ENCODE measurements at places on chromosomes 4 and X.

GRCh38 chr4:48322063-48322462 is 19.3 kb upstream of the SLAIN2 start:
- DNase-seq = no peak

DNA sequence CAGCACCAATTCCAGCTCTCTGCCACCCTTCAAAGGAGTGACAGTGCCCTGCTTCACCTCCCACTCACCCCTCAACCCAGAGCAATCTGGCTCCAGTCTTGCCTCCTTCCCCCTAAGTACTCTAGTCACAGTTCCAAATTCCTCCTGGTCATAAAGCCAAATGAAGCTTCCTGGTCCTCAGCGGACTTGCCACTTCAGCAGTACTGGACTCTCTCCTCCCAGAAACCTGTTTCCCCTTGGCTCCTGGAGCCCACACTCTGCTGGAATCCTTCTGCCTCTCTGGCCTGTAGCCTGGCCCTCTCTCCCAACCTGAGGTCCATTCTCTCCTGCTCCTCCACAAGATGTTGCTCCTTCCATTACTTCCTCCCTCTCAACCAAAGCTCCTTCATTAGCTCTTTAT is 52.6 kb upstream of the MTM1 start:
- DNase-seq = no peak

DNA sequence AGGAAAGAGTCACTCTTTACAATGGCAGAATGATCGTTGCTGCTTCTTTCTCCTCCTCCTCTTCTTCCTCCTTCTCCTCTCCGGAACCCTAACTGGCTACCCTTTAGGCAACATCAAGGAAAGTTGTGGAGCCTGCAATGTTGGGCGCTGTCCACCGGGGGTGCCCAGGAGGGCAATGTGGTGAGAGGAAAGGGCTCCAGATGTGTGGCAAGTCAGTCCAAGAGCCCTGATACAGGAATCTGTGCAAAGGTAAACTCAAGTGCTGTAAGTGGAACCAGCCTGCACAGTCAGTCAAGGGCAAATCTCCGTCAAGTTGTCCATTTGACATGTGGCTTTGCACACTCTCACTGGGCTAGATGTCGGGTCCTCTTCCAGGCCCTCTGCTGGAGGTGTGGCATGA is 2.8 kb downstream of the RTL5 start:
- no peak for DNase-seq

DNA sequence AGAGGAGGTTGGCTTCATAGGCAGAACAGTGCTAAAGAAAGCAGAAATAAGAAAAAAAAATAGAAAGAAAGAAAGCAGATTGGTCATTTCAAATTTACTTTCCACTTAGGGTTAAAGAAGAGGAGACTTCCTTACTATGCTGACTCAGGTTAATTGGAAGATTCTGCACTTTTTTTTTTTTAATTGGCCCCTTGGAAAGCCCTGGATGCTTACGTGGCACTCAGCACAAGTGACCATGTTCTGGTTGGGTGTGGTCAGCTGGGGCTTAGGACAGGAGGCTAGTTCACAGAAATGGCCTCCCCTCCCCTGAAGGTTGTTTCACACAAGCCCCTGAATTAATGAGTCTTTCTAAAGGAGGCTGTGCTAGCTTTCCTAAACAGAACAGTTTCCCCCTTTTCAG is 14.5 kb downstream of the MAGEA9B start:
- DNase-seq = no peak

DNA sequence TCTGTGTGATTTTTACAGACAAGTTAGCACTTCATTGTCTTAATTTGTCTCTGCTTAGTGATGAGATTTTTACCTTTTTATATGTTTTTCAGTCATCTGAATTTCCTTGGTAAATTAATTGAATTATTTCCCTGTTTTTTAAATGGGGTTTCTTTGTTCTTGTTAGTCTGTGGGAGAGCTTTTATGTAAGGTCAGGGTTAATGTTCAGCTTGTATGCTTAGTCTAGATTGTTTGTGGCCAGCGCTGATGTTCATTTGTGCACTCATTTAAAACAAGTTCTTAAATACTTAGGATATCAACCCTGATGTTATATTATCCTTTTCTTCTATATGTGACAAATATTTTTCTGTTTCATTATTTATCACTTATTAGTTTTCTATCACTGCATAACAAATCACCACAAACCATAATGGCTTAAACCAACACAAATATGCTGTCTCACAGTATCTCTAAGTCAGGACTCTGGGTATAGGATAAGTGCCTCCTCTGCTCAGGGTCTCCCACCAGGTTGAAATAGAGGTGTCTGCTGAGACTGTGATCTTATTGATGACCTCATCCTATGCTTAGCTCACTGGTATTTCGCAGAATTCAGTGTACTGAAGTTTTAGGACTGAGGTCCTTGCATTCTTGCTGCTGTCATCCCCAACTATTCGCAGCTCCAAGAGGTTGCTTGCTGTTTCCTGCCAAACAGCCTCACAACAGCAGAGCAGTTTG is 53.2 kb downstream of the ATP10D start:
- DNase-seq = no peak

DNA sequence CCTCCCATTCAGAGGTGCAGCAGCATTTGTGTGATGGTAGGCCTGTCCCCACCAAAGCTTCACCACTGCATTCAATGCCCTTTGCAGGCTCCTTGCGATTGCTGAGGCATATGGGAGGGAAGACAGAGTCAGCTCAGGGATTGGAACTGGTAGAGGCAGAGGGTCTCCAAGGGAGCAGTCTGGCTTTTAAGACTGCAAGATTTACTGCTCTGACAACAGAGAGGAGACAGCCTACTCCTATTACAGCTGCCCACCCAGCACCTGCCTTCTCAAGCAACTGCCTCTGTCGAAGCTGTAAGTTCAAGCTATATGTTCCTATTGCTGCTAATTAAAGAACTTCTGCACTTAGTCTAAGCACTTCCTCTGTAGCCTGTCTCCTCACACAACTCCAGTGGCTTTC is 481.8 kb downstream of the FGF13 start:
- DNase-seq = no peak

DNA sequence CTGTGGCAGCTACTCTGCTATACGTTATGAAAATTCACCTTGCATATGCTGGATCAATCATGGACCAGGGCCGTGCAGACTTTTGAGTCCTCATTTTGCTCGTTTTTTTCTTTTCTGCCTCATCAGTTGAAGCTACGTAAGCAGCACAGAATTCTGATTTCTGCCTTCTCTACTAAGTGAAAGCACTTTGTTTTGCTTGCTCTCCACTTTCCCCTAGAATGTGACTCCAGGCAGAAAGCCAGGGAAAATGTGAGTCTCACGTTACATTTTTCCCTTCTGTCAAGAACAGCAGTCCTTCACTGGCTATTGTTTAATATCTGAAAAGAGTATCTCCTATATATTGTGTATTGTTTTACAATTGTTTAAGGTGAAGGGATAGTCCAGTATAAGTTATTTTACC is 1840.1 kb downstream of the PCDH7 start:
- DNase-seq = no peak

DNA sequence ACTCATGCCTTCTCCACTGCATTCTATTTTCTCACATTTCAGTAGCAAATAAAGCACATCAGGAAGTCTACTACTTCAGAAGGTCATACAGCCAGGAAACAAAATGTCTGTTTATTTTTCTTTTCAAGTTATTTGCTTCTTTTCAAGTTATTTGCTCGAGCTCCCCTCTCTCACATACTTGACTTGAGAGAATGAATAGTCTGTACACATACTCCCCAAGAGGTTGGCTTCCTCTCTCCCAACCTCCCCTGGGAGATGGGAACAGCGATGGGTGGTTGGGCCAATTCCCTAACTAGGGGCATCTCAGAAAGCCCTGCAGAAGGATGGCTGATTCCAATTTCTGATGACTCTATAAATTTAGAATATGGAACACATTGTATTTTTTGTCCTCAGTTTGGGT is 64.7 kb upstream of the PTPN13 start:
- DNase-seq = no peak

DNA sequence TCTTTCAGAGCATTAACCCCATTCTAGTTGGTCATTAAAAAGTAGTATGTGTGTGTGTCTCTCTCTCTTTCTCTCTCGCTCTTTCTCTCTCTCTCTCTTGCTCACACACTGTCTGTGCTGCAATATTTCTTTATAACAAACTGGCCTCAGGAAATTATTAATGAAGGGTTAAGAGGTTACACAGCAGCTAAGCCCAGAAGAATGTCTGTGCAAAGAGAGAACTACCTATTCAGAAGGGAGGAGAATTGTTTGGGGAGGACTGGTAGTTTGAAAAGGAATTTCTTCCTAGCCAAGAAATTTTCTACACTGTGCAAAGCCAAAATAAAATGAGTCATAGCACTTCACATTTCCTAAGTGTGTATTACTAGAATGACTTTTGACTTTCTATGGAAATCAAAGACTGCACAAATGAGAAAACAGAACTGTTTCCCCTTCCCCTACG is 22.2 kb downstream of the PDGFC start:
- no peak for DNase-seq

DNA sequence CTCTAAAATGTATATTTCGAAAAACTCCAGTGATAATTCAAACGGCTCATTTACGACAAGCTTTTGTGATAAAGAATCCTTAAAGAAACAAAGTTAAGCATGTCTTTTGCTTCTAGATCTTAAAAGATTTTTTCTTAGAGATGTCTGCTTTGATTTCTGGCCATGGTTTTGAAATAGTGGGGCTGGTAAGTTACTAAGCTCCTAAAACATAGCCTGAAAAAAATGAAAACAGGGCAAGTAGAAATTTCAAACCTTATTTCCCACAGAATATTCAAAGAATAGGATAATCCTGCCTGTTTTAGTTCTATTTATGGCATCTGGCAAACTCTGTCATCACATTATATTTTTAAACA is 318.3 kb downstream of the ARHGAP24 start:
- no peak for DNase-seq

DNA sequence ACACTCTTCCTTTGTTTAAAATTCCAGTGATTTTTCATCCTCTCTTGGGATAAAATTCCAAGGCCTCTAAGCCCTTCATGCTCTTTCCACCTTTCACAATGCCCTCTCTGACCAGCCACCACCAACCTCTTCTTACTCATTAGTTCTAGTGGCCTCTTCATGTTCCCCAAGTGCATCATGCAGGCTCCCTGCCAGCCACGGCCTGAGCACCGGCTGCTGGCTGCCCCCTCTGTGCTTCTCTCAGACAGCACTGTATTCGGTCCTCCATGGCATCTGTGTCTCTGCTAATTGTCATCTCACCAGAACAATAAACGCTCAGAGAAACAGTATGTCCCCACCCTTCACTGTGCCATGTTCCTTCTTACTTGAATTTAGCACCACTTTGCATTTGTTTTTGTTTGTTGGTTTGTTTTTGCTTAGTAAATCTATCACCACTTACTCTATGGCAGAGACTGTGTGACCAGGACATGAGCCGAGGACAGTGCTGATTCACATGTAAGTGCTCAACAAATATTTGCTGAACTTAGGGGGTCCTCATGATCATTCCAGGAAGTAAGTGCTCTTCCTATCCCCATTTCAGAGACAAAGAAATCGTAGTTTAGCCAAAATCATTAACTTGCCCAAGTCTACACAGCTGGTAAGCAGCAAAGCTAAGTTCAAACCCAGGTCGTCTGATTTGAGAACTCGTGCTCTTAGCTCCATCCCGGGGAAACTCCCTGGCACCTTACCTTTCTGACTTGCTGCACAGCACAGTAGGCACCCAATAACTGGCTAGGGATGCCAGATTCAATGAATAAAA is 77.1 kb upstream of the UCP1 start:
- DNase-seq = no peak

DNA sequence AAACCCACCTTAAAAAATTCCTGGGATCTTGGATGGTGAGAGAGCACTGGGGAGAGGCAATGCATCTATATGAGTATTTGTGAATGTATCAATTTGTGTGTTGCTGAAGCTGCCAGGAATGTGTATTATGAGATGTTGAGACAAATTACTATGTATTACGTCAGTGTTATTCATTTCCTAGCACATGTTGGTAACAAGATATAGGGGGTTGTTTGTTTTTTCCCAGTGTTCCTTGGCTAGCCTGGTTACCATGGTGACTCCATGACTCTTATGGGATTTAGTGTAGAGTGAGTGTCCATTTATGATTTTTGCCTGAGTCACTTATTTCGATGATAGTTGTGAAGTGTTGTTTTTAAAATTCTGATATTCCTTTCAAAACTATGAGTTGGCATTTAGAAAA is 65.6 kb downstream of the RAB40A start:
- peak; percentile 18 for DNase-seq

- DNase-seq = no peak
Measured at GRCh38 chrX:101485212-101485949, at the start of gene ARMCX4. Gene ARMCX4 (plus strand): TSS chrX:101485456. CDS start chrX:101488590, 3,134 bp downstream.

DNA sequence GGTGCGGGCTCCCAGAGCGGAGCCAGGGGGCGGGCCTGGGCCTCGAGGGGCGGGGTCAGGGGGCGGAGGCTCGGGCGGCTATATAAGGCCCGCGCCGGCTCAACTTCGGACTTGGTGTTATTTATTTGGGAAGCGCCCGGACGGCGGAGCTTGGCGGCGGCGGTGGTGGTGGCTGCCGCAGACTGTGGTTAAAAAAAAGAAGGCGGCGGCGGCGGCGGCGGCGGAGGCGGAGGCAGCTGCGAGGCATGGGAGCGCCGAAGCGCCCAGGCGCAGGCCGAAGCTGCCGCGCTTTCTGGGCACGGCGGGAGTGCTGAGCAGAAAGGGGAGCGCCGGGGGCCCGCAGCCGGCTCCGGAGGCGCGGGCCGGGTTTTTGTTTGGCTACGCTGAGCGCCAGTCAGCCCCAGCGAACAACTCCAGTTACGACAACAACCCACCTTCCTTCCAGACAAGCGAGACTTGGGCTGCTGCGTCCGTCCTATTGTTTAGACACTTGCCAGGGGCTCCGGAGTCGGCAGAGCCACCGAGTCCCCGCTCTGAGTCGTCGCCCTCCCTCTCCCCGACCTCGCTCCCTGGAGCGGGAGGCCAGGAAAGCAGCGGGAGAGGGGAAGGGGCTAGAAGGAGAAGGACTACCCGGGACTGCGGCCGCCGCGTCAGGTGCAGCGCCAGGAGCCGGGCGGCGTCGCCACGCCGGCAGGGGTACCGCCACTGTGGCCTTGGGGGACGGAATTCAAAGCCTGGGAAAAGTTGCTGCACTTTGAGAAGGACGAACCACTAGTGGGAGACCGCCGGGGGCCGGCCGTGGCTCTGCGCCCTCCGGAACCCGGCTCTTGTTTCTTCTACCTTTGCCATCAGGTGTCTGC is at the start of gene SLIT2:
Gene SLIT2 (plus strand): TSS at position 110 of the 860 bp plus-strand sequence. CDS start 1,911 bp downstream, outside the sequence.
- DNase-seq = no peak

DNA sequence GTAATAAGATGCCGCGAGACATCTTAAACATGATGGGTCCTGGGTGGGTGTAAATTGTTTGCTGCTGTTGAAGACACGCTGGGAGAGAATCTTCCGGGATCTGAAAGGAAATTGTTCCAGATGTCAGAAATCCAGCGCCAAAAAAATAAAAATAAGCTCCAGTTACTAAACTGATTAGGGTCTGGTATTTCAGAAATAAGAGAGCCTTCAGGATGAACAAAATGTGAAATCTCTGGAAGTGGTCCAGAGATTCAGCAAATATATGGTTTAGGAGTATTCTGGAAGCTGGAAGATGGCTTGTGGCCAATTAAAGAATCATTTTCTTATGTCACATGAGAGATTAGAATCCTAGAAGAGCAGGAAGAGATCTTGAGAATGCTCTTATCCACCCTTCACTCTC is 75.8 kb upstream of the NHS start:
- no peak for DNase-seq

DNA sequence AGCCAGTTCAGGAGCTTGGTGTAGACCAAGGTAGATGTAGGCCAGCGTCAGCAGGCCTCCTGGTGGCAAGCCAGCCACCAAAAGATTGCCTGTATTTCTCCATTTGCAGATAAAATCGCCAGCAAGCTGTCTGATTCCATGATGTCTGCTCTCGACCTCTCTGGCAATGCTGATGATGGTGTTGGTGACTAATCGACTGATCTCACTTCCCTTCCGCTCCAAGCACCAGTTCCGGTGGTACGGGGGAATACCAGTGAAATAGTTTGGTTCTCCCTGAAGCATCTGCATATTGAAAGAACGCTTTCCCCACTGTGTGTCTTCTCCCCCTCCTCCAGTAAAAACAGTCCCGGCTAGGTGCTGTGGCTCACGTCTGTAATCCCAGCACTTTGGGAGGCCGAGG is 30.4 kb downstream of the GNL3L start:
- DNase-seq = no peak

All from SW 1271 (cell line).